ENCODE measurements at places on chromosomes 1 and 21.
A peak's percentile ranks its signal among the peaks of the same experiment; 100 is the strongest.

- peak; percentile 77 for DNase-seq
Observed at GRCh38 chr21:32392880-32393676, at the start of gene URB1. TSS of gene URB1 (minus strand) at chr21:32393012. CDS start at chr21:32392910, 102 bp downstream.

DNA sequence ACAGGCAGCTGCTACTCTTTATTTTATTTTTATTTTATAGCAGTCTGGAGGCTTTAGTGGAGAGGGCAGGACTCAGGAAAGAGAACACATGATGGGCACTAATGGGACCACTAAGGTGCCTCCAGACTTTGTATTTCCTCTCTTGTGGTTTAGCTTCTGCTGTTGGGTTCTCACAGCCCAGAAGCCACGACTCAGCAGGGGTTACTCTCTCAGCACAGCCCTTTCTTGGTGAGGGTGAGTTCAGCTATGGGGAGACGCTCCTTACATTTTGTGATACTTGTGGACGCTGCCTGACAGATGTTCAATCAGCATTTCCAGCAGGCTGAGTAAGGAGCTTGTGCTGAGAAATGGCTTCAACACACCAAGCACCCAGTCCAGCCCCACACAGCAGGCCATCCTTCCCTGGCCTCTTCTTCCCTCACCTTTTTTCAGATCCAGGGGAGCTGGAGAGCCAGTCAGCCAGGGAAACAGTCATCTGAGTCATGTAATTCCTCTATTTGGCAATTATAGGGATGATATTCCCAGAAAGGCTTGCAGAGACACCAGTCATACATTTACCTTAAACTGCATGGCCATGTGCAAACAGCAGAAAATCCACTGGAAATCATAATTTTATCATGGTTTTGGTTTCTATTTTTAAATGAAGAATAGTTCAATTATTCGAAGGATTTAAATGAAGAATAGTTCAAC, 53.2 kb upstream of the RAB3GAP2 start:
- DNase-seq = no peak

GRCh38 chr1:60657926-60658325, 424.4 kb upstream of the NFIA start:
- DNase-seq = no peak

DNA sequence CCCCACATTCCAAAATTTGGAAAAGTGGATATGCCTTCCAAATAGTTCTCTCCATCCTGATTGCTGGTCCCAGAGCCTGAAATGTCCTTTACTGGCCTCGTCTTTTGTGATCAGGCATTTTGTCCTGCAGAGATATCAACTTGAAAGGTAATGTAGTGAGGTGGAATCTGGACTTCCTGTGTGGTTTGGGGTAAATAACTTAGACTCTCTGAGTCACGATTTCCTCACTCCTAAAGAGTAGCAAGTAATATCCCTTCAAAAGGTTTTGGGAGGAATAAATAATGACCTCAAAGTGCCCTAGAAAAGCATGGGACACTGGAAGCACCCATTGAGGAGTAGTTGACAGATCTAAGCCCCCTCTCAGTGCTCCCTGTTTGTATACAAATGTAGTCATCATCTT, 426.6 kb downstream of the OMA1 start:
- no peak for DNase-seq

- peak; percentile 64 for DNase-seq
Observed at GRCh38 chr1:156816561-156817328, at the start of gene SH2D2A. TSS of gene SH2D2A (minus strand) at chr1:156816848. CDS start at chr1:156816708, 140 bp downstream.

DNA sequence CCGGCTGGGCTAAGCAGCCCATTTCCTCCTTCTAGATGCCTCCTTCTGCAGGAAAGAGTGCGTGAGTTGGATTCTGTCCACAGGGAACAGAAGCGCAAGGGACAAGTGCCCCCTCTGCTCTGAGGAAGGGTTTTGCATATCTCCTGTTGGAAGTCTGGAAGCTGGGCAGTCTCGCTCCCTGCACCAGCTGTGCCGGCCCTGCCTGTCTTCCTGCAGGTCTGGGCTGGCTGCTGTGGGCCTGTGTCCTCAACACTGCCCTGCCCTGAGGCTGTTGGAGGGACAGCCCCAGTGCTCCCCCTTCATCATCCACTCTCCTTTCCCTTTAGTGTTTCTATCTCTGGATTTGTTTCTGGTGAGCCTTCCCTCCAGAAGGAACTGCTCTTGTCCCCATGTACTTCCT, 21.8 kb downstream of the ADARB1 start:
- no peak for DNase-seq

GRCh38 chr1:175287849-175288248, 95.3 kb upstream of the KIAA0040 start:
- no peak for DNase-seq

DNA sequence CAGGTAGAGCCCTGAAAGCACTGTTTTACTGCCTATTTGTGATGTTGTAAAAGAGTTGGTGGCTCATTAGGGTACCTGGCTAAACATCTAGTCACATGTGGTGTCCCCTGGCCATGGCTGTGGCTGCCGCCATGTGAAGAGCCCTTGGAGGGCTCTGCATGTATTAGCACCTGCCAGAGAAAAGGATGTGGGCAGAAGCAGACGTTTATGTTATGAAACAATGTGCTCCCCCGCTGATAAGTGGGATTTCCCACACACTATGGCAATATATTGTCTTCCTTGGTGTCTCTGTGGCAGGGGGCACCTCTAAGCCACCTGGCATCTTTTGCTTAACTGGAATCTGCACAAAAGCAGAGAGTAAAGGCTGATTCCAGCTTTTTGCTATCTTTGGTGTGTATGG, 9.6 kb downstream of the TENT5C start:
- peak; percentile 88 for DNase-seq

GRCh38 chr1:33649759-33650158, 177.3 kb downstream of the ZSCAN20 start:
- DNase-seq = no peak

DNA sequence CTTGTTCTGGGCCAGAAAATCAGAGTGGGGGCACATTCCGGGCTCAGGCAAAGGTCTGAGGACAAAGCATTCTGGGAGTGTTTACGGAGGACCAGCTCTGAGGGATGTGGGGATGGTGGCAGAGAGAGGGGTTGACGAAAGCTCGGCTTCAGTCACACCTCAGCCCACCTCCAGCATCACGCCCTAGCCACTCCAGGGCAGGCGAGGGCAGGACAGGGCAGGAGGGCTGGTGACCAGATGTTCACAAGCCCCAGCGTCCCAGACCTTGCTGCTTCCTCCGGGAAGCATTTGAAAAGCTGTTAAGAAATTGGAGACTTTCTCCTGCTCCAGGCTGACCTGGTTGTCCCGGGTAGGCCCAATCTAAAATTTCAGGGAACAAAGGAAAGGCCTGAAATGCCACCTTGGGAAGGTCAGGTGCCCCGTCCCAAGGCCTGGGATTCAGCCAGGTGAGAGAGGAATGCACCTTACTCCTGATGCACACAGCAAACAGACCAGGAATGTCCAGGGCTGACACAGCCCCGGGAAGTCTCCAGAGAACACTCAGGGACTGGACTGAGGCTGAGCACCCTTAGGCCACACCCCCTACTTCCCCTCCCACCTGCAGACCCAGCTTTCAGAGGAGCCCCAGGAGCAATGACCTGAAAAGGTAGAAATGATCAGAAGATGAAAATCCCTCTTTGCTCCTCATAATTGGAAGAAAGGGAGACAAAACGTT, 71.9 kb upstream of the KLHDC7A start:
- no peak for DNase-seq

DNA sequence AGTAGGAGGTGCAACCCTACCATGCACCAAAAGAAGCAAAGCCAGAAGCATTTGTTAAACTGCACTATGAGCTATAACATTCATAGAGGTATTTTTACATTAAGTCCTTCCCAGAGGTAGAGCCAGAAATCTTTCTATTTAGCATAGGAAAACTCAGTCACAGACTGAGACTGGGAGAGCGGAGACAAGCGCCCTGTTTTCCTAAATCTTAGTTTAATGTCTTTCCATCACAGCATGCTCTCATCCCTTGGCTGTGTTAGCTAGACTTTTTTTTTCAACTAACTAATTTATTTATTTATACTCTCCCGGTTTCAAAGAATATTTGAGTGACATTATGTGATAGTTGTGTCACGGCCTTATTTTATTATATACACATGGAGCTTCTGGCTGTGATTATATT, 304.1 kb downstream of the LMX1A start:
- no peak for DNase-seq

DNA sequence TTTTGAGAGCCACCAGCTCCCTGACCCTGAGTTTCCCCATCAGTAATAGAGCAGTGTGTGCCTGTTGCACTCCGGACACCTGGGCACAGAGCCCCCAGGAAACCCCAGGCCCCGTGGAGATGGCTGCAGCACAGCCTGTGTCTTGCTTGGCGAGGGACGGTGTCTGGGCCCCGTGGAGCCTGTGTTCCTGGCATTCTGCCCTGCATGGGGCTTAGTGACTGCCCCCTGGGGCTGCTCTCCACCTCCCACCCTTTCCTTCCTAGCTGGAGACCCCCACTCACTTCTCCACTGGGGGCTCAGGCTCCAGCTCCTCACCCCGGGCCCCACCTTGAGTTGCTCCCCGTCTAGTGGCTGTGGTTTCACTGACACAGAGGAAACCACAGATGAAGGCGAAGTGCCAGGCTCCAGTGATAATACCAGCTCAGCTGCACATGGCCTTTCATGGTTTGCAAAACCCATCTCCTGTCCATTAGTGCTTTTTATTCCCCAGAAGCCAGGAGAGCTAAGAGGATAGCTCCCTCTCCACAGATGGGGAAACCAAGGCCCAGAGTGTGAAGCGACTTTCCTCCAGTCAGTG, 39.4 kb downstream of the DMRTB1 start:
- peak; percentile 20 for DNase-seq

DNA sequence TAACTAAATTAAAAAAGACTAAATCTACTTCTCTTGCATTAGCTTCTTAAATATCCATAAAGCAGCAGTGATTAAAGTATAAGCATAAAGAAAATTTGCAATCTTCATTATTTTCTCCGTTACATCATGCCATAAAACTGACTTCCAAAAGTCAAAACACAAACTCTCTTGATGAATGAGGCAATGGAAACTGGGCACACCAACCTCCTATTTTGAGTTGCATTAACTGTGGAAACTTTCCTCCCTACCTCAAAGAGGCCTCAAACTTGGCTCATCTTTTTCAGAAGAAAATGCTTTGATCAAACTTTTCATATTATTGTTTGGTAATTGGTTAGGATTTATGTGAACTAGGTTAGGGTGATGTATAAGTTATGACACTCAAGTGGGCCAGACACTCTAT, 4.1 kb upstream of the BTG3 start:
- DNase-seq = no peak

DNA sequence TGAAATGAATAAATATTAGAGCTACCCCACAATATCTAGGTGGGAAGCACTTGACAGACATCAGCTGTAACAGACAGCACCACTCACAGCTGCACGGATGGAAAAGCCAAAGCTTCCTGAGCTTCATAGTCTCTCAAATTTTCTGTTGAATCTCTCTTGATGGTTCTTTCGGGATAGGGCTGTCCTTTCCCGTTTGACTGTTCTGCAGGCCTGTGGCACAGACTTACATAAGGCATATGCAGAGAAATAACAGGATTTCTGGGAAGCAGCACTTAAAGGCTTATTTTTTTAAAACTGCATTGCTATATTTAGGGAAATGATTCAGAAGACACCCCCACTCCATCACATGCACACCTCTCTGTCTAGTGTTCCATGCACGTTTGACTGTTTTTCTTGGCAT, 77.5 kb downstream of the ZNF648 start:
- no peak for DNase-seq

DNA sequence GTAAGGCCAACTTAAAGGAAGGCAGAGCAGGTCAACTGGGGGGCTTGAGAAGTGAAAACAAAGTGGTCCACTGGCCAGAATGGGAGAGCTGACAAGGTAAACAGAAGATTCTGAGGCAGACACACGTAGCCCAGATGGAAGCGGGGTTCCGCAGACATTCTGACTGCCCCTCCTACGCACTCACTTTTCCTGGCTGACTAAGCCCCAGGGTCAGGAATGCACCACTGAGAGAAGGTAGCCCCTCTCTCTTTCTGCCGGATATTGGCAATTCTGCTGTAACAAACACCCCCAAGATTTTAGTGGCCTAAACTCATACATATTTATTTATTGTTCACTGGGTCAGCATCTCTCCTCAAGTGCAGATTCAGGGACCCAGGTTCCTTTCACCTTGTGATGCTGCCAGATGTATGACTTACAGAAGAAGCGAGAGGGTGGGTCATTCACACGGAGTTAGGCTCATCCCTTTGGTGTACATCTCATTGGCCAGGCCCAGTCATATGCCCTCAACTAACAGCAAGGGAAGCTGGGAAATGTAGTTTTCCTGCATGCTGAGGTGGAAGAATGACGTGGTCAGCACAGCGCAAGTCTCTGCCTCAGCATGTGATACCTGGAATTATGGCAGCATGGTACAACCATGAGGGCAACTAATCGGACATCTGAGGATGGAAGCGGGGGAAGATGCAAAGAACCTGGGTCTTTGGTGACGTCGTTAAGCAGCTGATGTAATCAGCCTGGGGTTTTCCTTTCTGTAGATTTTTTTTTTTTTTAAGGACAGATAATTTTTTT, 43.4 kb upstream of the MRPS6 start:
- DNase-seq = no peak

DNA sequence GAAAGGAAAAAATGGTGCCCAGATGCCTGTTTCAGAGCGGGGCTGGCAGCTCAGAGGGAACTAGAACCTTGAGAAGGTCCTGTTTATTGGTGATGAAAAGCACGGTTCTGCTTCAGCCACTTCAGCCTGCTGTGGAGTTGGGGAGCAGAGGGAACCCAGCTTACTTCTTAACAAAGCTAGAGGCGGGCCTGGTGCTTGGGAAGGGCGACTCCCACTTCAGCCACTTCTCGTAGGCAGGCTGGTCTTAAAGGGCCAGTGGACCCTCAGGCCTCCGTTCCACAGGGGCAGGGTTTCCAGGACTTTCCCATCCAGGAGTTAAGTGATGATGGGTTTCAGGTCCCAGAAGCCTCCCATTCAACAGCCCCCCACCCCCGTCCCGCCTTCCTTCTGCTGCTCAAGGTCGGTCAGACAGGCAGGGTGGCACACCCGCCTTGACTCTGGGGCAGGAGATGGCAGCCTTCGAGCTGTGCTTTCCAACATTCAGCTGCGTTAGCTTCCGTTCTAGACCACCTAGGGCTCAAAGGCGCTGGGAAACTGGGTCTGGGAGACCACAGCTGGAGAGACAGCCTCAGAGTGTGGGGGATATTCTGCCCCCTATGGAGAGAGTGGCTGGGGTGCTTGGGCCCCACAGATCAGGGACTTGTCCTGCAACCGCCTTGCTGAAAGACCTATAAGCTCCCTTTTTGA, 3.4 kb downstream of the RUNX3 start:
- no peak for DNase-seq

DNA sequence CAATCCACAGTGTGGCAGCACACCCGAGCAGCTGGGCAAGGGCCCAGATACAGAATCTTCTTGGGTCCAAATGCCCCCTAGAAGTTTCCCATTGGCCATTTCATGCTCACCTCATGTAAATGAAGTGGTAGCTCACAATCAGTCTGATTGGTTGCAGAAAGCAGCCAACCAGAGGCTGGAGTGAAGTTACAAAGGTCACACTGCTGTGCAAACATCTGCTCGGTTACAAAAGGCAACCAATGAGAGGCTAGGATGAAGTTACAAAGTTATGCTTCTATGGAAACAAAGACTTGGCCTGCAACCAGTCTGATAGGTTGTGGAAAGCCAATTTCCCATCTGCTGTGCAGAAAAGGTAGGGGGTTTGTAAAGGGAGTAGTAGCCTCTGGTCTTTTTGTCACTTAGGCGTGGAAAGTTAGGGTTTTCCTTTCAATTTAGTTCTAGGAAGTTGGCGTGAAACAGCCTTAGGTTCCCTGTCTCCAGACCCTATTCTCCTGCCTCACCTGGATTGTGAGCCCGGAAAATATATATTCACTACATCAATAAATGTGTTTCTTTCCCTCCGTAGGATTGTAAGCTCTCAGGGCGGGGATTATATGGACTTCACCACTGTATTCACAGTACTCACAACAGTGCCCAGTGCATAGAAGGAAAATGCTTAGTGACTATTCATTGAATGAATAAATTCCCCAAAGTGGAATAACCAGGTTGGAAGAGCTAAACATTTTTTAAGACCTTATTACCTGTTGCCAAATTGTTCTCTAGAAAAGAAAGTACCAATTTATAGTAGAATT, 91.9 kb downstream of the URB2 start:
- no peak for DNase-seq

Data from GF-D8 (cell line).